ENCODE measurements at places on chromosomes 16 and 17.

- DNase-seq, result no peak
These were observed 85.6 kb downstream of the OMG start for GRCh38 chr17:31211352-31212012.

DNA sequence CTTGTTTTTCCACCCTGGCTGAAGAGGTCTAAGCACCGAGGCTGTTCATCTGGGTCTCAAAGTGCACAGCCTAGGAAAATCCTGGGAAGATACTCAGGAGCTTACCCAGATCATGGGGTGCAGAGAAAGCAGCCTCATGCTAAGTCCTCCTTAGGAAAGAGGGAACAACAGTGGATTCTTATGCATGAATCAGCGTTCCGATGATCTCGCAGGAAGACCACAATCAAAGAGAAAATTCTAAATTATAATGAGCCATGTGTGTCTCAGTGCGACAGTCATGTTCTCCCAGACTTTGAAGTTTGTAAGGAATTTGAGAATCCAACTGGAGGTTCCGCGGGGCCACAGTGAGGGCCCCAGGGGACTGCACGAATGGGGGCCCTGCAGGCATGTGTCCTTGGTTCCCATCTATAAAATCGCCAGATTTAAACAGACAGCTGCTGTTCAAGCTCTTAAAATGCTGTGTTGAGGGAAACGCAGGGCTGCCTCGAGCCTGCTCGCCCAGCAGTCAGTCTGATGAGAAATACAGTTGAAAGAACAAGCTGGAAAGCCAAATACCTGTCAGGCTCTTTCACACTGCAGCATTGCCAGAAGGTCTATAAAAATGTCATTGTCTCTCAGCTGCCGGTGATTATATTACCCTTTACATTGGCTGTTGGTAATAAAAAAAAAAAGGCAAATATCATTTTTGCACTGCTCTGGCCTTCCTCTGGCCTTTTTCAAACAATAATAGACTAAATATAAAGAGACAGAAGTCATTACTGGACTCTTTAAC lies 152.1 kb downstream of the PMP22 start:
- no peak for DNase-seq

- DNase-seq, result no peak
These were observed 3.9 kb upstream of the KCNJ2 start for GRCh38 chr17:70165383-70165782.

- no peak for DNase-seq
These were observed 26.7 kb downstream of the VPS35L start for GRCh38 chr16:19582050-19582831.

DNA sequence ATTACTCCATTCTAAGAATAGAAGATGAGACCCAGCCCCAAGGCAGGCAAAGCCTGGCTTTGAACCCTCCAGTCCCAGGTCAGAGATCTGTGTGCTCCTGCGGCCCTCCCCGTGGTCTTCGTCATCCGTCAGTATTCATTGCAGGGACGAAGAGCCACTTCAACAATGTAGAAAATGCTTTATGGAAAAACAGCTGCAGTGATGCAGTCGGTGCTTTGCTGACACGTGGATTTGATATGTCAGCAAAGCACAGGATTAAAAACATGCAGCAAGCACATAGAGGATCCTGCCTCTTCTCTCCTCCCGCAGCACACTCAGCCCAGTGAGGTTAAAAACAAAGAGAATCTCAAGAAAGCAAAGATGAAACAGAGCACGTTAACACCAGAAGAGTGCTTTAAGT lies 117.1 kb upstream of the AXIN2 start:
- DNase-seq, result no peak

- DNase-seq, result no peak
These were observed 383.6 kb downstream of the KCNJ2 start for GRCh38 chr17:70552982-70553334.

GRCh38 chr16:17556276-17557052 lies 85.7 kb upstream of the XYLT1 start:
- DNase-seq, result no peak

- no peak for DNase-seq
These were observed 23.2 kb upstream of the TEKT3 start for GRCh38 chr17:15364615-15365014.

GRCh38 chr16:73601911-73602310 lies 554.0 kb upstream of the ZFHX3 start:
- DNase-seq, result no peak

GRCh38 chr17:903691-904481 lies 75.7 kb downstream of the NXN start:
- no peak for DNase-seq

- no peak for DNase-seq
These were observed 5.1 kb downstream of the CALCOCO2 start for GRCh38 chr17:48835971-48836370.

DNA sequence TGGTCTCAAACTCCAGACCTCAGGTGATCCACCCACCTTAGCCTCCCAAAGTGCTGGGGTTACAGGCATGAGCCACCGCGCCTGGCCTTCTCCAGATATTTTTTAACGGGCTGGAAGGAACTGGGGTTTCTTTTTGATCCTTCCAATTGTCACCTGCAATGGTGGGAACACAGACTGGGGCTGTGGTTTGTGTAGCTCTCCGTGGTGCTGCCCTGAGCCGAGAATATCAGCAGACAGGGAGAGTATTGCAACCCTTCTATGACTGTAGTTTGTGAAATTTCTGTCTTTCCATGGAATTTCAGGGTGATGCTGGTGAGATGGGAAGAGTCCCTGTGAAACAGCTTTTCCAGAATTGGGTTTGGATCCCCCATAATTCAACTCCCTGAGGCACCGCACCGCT lies 263.5 kb downstream of the ENGASE start:
- no peak for DNase-seq

- no peak for DNase-seq
These were observed 44.7 kb downstream of the METRNL start for GRCh38 chr17:83123896-83124801.

- DNase-seq, result no peak
These were observed 138.0 kb upstream of the WSB1 start for GRCh38 chr17:27155866-27156265.

- DNase-seq, result no peak
These were observed 18.2 kb downstream of the SRP68 start for GRCh38 chr17:76054112-76054476.

- peak; percentile 26 for DNase-seq
These were observed 742 bp upstream of the FBXO31 start for GRCh38 chr16:87384162-87384874.

- no peak for DNase-seq
These were observed 49.0 kb downstream of the SOX9 start for GRCh38 chr17:72169823-72170222.

DNA sequence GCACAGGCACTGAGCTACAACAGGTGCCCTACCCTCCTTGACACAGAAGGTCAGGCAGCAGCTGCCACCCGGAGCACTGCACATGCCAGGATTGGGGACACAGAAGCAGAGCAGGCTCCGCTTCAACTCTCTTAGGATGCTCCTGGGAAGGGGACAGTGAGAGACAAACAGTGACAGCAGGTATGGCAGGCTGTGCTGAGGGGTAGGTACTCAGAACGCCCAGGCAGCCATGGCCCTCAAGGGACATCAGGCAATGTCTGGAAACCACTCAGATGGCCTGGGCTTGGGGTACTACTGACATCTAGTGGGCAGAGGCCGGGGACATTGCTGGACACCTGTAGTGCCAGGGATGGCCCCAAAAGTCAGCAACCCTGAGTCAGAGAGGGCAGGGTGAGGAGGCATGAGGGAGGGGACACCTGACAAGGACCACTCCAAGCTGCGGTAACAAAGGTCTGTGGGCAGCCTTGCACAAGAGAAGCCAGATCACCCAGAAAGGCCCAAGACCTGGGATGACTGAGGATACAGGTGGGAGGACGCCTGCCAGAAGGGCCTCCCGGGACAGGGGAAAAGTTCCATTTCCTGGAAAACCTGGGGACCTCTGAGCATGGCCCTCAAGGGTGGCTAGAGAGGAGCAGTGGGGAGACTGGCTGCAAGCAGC lies 21.2 kb downstream of the PEMT start:
- DNase-seq, result no peak

GRCh38 chr16:65116216-65116615 lies 5.6 kb downstream of the CDH11 start:
- no peak for DNase-seq

DNA sequence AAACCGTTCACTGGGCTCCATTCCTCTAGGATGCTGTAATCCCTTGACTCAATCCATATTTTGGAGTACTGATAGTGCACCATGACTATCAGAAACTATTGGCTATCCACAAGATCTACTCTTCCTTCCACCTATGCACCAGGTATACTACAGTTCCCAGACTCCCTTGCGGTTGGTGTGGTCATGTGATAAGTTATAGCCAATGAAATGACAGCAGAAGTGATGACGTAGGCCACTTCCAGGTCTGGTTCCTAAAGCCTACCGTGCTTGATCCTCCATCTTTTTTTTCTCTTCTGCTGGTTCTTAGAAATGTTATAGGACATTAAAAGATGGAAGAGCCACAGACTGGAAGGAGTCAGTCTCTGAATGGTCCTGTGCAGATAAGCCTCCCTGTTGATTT lies 278.8 kb upstream of the C16orf82 start:
- no peak for DNase-seq

GRCh38 chr16:79316004-79316458 lies 284.5 kb downstream of the MAF start:
- DNase-seq, result peak; percentile 71

DNA sequence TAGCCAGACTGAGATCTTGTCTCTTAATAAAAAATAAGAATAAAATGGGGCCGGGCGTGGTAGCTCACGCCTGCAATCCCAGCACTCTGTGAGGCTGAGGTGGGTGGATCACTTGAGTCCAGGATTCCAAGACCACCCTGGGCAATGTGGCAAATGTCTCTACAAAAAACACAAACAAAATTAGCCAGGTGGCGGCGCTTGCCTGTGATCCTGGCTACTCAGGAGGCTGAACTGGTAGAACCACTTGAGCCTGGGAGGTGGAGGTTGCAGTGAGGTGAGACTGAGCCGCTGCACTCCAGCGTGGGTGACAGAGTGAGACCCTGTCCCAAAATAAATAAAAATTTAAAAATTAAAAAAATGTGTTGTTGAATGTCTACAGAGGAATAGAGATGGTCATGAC lies 2.9 kb upstream of the DEF8 start:
- no peak for DNase-seq
